HFFc6 (cell line): ENCODE measurements at places on chromosomes 16 and 17. TPM values are rescaled to one million over a fixed set of nuclear protein-coding genes. Genes with fewer than 3 reads are reported as not detected.
A peak's percentile ranks its signal among the peaks of the same experiment; 100 is the strongest.

DNA sequence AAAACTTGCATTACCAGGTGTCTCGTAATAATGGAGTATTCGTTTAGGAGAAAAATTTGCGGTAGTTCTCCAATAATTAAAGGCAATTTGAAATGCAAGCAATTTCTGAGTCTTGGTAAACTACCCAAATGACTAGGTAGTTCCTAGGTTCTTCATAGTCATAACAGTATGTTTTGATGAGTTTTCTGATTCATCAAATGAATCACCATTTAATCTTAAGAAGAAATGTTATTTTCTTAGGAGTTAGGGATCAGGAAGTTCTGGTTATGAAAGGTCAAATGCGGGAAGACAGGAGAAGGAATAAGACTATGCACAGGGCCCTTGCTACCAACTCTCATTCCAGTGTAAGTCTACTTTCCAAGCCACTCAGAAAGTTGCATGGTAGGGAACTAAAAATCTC is 221.5 kb upstream of the SOX9 start:
- H3K36me3 ChIP-seq: 0 out of 2 replicates have a peak, but pooled peaks cover 5% of the 10 kb centered on the region
- DNase-seq: no peak
- no peak overlapping the region for H3K4me3 ChIP-seq
- H3K4me1 ChIP-seq: peaks cover 34% of the 10 kb centered on the region

GRCh38 chr16:85479972-85480726 is 133.0 kb upstream of the GSE1 start:
- H3K36me3 ChIP-seq: no peaks in the 10 kb centered on the region
- DNase-seq: no peak
- no peaks in the 10 kb centered on the region for H3K4me1 ChIP-seq

DNA sequence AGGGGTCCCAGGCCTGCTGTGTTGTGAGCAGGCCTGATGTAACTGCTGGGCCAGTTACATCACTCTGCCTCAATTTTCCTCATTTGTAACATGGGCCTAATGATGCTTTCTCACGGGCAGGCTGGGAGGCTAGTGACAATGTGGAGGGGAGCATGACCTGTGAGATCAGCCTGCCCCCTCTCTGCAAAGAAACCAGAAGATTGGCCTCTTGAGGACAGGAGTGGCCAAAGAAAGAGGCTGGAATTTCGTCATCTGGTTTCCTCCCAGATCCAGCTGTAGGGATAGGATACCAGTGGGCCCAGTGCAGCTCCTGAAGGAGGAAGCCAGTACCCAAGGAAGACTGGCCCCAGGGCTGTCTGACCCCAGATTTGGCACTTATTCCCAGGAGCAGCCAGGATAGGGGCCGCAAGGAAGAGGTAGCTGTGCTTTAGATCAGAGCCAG is 615 bp upstream of the SREBF1 start:
- peaks cover 5% of the 10 kb centered on the region for H3K36me3 ChIP-seq
- peaks cover 14% of the 10 kb centered on the region for H3K27me3 ChIP-seq
- DNase-seq: peak; percentile 63
- H3K4me3 ChIP-seq: peak overlapping the region; percentile 90

DNA sequence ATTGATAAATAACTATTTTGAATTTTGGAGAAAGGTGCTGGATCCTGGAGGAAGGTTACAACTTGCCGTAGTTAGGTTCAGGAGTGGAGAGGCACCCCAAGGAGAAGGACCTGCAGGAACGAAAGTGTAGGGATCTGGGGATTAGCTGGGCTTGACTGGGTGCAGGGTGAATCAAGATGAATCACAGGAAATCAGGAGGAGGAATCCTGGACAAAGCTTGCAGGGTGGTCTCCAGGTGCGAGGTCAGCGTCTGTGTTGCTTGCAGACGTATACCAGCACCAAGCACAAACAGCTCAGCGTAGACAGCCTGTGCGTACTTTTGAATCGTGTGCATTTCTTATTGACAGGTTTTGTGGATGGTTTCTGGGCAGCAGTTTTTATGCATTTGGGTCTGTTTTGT is 144.3 kb downstream of the MSI2 start:
- no peak overlapping the region for H3K27ac ChIP-seq
- no peaks in the 10 kb centered on the region; the same call in 1 of the 2 replicates for H3K27me3 ChIP-seq
- no peak for DNase-seq
- peaks cover 30% of the 10 kb centered on the region for H3K4me1 ChIP-seq
- no peak overlapping the region for H3K4me3 ChIP-seq

RND2 gene
- 0.12 to 0.36 TPM (median 0.24 TPM) in 3 replicates for total RNA-seq

SCARF1 gene
- 0.18 to 0.38 TPM (median 0.19 TPM) in 3 replicates for total RNA-seq
